ENCODE measurements at places on chromosomes 3 and 15.

DNA sequence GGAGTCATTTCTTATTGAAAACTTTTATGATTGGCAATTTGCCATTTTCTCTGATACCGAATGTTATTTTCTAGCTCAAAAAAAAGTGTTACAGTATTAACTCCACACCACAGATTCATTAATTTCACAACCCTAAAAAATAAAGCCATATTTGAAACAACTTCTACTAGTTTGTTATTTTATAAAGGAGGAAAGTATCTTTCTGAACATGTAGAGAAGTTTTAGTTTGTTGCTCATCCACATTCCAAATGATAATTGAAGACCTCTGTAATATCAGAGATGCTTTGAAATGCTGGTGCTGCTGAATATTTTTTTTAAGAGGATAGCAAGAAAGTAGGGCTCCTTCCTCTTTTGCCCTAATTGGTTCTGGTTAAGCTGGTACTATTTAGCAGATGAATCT, 1.9 kb downstream of the VGLL3 start:
- DNase-seq = no peak

DNA sequence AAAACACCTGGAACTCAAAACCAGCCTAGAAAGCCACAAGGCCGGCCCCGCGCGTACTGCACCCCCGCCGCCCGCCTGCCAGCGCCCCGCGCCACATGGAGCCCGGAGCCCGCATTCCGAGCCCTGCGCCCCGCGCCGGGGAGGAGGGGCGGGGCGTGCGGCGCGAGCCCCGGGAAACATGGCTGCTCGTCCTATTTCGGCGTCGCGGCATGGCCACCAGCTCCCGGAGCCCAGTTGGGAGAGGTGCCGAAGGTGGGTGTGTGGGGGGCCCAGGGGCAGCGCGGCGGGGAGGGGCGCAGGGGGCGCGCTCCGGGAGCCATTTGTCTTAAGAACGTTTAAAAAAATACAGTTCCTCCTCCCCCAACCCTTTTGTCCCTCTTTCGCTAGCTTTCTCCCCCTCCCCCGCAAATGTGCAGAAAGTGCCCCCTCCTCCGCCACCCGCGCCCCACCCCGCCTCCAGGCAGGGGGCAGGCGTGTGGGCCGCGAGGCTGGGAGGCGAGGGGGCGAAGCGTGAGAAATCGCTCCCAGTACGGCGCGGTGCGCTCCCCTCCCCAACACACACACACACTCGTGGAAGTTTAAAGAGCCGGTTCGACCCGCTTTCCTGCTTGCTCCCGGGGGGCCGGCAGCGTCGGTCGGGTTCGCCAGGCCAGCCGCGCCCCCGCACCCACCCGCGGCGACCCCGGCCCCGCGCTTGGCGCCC, 2.5 kb downstream of the ANP32A start:
- DNase-seq = no peak

- DNase-seq = no peak
Measured at GRCh38 chr3:57731311-57731710, 24.8 kb upstream of the SLMAP start.

- DNase-seq = no peak
Measured at GRCh38 chr3:65945480-65945879, 93.2 kb downstream of the MAGI1 start.

DNA sequence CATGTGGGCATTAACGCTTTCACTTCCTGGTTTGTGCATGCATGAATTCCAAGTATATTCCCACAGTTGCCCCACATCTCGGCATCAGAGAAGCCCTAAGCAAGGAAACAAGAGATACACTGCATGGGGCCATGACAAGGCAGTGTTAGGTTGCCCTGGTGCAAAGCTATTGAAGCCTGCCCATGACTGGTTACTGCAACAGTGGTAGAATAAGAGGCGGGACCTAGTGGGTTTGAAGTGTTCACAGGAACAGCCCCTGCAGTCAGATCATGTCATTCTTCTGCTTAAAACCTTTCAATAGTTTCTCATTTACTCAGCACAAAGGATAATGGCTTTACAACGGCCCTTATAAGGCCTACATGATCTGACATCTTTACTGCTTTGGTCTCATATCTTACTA, 80.9 kb upstream of the TOPAZ1 start:
- DNase-seq = no peak

GRCh38 chr3:81695302-81695701, 66.1 kb downstream of the GBE1 start:
- no peak for DNase-seq

GRCh38 chr3:150761831-150762661, 923 bp downstream of the SIAH2 start:
- no peak for DNase-seq

GRCh38 chr3:196555295-196555694, 13.1 kb downstream of the WDR53 start:
- no peak for DNase-seq

Data from GM04504 (cell line).